Activated naive CD8-positive, alpha-beta T cell treated with anti-CD3 and anti-CD28 coated beads, Interleukin-2, amount 10 ng/mL, durations not matched to agents 7 days and 5 days (primary cell): ENCODE measurements at places on chromosomes 7 and 10. TPM values are rescaled to one million over a fixed set of nuclear protein-coding genes. Genes with fewer than 3 reads are reported as not detected.
A peak's percentile ranks its signal among the peaks of the same experiment; 100 is the strongest.

Gene TUBAL3
- total RNA-seq, result not detected

Gene TMEM270
- not detected for total RNA-seq

Gene FGFR2
- total RNA-seq, result 1.1 TPM

Gene RNF32
- total RNA-seq, result 0.97 TPM

- peak; percentile 17 for DNase-seq
Observed at GRCh38 chr10:43055991-43056567, 20.8 kb upstream of the RET start.

- no peak for DNase-seq
Observed at GRCh38 chr7:24709585-24710360, 47.5 kb downstream of the GSDME start.
